ENCODE measurements at places on chromosomes 12 and 14. TPM values are rescaled to one million over a fixed set of nuclear protein-coding genes. Genes with fewer than 3 reads are reported as not detected.

LRFN5 gene
- 6.3 TPM for total RNA-seq

NUAK1 gene
- 16.9 TPM for total RNA-seq

STAB2 gene
- total RNA-seq, result 0.14 TPM

CIDEB gene
- 4.6 TPM for total RNA-seq

NID2 gene
- 7.1 TPM for total RNA-seq

Data from GM23338 (cell line).